Activated CD8-positive, alpha-beta T cell treated with anti-CD3 and anti-CD28 coated beads for 36 hours (primary cell): ENCODE measurements at places on chromosomes 3 and 15.

GRCh38 chr3:156120528-156121251 lies at the start of gene KCNAB1:
TSS of gene KCNAB1 (plus strand) at chr3:156120578.
- DNase-seq, result no peak

DNA sequence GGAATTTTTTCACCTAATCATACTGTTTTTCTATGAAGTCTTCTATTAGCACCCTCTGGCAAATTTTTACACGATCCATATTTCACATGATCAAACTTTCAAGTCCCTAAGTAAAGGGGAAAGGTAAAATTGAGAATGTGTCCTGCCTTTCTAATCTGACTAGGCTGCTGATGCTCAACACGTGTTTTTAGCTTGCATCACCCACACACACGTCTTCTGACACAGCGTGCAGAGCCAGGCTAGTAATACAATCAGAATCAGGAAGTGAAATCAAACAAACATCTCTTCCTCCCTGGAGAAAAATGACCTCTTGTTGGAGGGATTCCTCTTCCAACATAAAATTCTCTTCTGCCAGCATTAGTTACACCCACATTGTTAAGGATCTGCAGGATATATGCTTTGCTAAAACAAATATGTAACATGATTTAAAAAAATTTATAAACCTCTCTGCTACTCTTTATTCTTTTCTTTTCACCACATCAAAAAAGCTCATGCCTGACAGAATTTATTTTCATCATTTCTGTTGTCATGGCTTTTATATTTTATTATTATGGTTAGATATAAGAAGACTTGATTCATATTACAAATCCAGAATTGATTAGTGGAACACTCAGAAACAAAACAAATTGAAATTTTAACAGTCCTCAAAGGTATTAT lies 122.4 kb downstream of the RAP2B start:
- peak; percentile 72 for DNase-seq

- DNase-seq, result no peak
Observed at GRCh38 chr3:191809326-191809949, 348.5 kb downstream of the PYDC2 start.

DNA sequence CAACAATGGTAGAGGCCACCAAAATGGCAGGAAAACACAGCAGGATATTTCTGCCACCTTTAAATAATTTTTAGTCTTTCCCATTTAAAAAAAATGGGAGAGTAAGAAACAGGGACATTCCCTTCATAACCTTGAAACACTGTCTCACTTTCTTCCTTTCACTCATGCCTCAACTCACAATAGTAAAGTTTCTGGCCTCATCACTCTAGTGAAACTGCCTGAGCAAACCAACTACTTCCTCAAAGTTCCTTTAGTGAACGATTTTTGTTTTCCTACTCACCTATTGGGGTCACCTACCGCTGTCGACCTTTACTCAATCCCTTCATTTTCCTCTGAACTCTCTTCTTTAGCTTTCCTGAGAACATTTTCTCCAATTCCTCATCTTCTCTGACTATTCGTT lies 33.0 kb downstream of the SHC4 start:
- DNase-seq, result no peak

DNA sequence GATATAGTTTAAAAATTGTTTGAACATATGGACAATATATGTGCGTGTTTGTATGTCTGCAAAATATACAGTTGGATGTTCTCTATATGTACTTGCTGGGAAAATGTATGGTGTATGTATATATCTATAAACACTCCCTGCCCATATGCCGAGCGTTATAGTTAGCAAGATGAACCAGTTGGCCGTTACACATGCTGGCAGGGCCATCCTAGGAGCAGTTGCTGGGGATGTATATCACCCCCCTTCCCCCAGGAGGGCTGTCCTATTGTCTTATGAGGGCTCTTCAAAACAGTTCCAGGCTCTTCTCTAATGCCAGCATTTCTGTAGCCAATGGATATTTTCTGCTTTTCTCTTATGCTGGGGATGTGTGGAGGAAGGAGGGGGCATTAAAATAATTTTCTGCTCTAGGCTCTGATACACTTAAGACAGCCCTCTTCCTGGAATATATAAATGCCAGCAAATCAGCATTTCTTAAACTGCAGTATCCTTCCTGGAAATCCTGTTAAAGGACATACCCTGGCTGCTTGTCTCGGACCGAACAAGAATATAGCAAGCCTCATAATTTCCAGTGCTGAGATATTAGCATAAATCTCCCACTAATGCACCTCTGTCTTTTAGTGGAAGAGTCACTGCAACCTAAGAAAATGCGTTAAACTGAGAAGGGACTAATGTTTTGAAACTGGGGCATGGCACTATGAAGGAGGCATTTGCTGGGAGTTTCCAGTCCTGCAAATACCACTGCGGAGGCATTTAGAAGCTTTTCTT lies 134.4 kb downstream of the MDFIC2 start:
- no peak for DNase-seq

DNA sequence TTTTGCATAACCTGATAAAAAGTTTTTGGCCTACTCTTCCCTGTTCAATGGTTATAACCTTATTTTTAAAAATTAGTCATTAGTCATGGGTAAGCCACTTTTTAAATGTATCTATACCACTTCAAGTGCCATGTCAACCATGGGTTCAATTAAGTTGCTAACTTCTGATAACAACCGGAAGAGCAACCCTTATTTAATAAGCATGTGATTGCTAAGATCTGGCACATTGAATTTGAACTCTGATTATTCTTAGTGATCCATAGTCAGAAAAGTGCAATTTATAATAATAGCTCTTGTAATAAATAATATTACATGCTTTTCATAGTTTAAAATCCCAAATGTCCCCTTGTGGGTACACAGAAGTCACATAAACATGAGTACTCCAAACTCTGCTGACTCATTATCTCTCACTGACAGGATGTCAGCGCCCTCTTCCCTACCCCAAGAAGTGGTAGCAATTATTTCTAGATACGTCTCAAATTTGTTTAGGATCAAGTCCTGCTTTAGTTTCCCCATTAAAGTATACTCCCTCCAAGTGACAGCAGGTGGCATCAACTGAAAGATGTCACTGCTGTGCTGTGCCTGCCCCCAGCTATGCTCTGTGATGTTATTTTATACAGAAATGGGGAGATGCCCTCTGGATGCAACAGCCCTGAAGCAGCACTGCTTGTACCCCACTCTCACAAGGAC lies 18.6 kb downstream of the SAMD7 start:
- peak; percentile 11 for DNase-seq

- DNase-seq, result peak; percentile 54
Observed at GRCh38 chr3:127831723-127832172, 9.4 kb upstream of the MGLL start.

- DNase-seq, result no peak
Observed at GRCh38 chr3:37162501-37163245, 11.7 kb downstream of the LRRFIP2 start.

GRCh38 chr3:55207744-55208143 lies 279.4 kb downstream of the WNT5A start:
- no peak for DNase-seq
